ENCODE measurements at places on chromosomes 1 and 21. TPM values are rescaled to one million over a fixed set of nuclear protein-coding genes. Genes with fewer than 3 reads are reported as not detected.

The OR2T11 gene
- total RNA-seq: not detected

The CRYBG2 gene
- not detected for total RNA-seq

The KCNJ15 gene
- 0.75 TPM for total RNA-seq

The CD48 gene
- total RNA-seq: under 0.01 TPM

The UQCRH gene
- 626 TPM for total RNA-seq

The HPCAL4 gene
- total RNA-seq: not detected

The HMCN1 gene
- total RNA-seq: 30.5 TPM

The RHD gene
- total RNA-seq: not detected

The LIPI gene
- not detected for total RNA-seq

The SPATA21 gene
- not detected for total RNA-seq

The MAP3K21 gene
- 1.7 TPM for total RNA-seq

The LCE3D gene
- not detected for total RNA-seq

The TMPRSS2 gene
- total RNA-seq: not detected

The ANKRD65 gene
- 0.87 TPM for total RNA-seq

The GBP2 gene
- total RNA-seq: 31.6 TPM

The AIRE gene
- under 0.01 TPM for total RNA-seq

The SESN2 gene
- total RNA-seq: 67.0 TPM

The ASB17 gene
- not detected for total RNA-seq

The FCRL1 gene
- total RNA-seq: not detected

The ZBTB8B gene
- total RNA-seq: not detected

The PRRX1 gene
- total RNA-seq: 219 TPM

The TMEM240 gene
- 7.2 TPM for total RNA-seq

The FLG2 gene
- not detected for total RNA-seq

The FAM78B gene
- 0.77 TPM for total RNA-seq

The S100A10 gene
- 60.1 TPM for total RNA-seq

The DCST1 gene
- total RNA-seq: not detected

The NHLH1 gene
- not detected for total RNA-seq

The S100A7 gene
- total RNA-seq: not detected

The NPHS2 gene
- not detected for total RNA-seq

The GUCA2B gene
- not detected for total RNA-seq

The ERVH48-1 gene
- under 0.01 TPM for total RNA-seq

The PGLYRP3 gene
- not detected for total RNA-seq

The CR1L gene
- not detected for total RNA-seq

The FLG gene
- not detected for total RNA-seq

The PTPN7 gene
- total RNA-seq: under 0.01 TPM

The MYBPHL gene
- total RNA-seq: not detected

The AMY1A gene
- total RNA-seq: not detected

The ASCL5 gene
- not detected for total RNA-seq
